ENCODE measurements at places on chromosomes 1 and 21.
A peak's percentile ranks its signal among the peaks of the same experiment; 100 is the strongest.

DNA sequence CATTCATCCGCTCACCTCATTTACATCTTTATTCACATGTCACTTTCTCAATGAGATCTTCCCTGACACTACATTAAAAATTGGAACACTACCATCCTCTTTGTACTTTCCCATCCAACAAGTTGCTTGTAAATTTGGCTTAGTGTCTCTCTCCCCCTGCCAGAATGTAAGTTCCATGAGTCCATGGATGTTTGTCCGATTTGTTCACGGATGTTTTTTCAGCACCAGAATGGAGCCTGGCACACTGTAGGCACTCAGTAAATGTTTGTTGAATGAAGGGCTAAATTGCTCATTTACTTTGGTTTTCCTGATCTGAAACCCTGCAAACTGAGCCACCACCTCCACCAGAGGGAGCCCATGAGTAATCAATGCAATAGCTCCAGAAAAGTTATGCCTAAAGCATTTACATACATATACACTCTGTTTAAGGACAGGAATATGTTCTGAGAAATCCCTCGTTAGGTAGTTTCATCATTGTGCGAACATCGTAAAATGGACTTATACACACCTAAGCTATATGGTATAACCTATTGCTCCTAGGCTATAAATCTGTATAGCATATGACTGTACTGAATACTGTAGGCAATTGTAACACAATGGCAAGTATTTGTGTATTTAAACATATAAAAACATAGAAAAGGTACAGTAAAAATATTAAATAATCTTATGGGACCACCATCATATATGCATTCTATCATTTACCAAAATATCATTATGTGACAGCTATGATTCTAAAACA is 2.8 kb upstream of the EYA3 start:
- DNase-seq = peak; percentile 76

- DNase-seq = no peak
Observed at GRCh38 chr1:230940848-230941247, 37.8 kb downstream of the TTC13 start.

DNA sequence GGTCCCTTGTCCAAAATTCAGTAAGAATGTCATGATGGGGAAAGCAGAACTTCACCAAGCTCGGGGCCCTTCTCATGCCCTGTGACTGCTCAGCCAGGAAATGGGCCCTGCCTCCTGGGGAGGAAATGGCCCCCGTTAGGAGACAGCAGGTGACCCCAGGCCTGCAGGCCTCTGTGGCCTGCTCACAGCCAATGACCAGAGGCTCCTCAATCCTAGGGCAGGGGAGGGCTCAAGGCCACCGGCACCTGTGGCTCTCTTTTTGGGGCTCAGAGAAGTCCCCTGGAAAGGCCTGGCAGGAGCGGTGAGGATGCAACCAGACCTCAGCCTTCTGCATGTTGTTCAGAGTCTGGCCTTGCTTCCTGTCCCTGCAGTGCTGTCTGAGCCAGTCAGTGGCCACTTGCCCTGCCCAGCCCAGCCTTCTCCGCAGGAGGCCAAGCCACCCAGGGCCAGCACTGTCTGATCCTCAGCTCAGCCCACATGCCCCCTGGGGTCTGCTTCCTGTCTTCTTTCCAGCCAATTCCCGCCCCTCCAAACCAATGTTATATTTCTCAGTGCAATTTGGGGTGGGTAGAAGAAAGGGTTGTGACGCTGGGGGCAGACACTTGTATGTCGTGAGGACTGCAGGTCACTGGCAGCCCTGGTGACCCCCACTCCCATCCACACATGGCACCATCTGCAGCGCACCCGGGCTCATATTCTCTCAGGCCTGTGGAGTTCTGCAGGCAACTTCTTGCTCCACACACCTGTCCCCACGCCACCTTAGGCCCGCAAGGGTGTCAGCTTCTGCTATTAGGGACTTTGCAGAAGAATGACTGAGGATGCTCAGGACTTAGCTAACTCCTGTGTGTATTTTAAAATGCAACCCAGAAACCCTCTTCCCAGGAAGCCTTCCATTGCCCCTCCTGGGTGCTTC is 83.6 kb downstream of the ITPKB start:
- DNase-seq = no peak

GRCh38 chr1:247373721-247374141 is 42.1 kb upstream of the ZNF496 start:
- peak; percentile 56 for DNase-seq

DNA sequence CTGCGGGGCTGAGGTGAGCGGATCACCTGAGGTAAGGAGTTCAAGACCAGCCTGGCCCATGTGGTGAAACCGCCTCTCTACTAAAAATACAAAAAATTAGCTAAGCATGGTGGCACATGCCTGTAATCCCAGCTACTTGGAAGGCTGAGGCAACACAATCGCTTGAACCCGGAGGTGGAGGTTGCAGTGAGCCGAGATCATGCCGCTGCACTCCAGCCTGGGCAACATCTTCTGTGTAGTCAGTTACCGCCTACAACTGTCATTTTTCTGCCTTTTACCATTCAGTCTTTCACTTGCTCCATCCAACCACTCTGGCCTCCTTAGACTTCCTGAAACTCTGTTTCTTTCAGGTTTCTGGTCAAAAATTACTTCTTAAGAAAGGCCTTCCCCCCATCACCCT is 2.2 kb downstream of the MYCBP start:
- no peak for DNase-seq

DNA sequence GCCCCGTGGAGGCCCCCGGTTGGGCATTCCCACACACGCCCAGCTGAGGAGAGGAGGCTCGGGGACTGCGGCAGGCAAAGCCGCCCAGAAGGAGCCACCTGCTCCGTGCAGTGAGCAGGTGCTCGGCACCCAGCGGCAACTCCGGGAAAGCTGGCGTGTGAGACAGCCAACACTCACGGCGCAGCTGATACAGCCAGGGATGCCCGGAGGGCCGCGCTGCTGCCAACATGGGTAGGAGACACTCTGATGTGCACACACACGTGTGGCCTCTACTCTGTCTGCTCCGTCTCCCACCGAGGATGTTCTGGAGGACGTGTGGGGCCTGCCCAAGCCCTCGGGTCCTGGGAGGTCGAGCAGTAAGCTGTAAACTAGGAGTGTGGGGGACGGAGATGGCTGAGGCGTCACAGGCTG is 12.9 kb downstream of the MORN1 start:
- no peak for DNase-seq

- DNase-seq = peak; percentile 57
Observed at GRCh38 chr1:184843732-184844495, 89.3 kb upstream of the EDEM3 start.

DNA sequence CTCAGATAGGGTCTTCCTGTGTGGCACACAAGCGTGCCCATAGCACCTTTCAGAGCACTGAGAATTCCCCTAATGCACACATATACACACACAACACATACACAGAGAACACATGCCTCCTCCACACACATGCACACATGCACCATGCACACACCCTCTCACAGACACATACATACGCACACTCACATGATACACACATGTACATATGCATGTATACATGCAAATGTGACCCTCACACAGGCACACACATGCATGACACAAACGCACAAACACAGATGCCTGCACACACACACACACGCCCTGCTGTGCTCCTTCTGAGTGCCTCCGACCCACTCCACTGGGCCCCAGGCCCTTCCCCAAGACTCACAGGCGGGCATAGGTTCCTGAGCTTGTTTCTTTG is 251.0 kb downstream of the PTPRU start:
- DNase-seq = no peak

DNA sequence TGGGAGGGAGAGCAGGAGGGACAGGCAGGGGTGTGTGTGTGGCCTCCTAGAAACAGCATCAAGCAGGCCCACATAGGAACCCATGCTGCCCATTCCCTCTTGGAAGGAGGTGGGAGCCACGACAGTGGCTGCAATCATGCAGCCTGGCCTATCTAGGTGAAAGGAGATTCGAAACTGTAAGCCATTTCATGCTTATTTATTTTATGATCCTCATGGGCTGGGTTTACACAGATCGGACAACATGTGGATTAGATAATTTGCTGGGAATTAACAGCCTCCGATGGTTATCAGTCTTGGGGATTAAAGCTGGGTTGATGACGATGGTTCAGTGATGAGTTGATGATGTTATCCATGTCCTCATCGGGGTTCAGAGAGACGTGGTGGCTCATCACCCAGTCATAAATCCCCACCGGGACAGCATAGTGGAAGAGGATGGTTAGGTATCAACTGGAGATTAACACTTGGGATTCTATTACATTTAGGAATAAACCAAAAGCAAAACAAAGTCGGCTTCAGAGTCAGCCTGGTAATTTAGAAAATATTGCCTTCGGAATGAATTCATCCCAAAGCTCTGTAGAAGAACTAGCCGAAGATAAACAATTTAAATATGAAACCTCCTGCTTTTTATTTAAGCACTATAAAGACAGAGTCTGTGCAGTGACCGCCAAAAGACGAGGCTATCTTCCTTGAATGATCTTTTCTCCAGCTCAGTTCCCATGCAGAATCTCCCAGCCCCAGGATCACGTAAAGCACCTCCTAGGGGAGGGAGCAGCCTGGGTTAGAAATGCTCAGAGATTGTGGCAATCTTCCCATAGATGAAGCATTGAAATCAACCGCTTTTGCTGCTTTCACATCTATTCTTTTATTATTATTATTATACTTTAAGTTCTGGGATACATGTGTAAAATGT is 252.8 kb downstream of the FOXD2 start:
- DNase-seq = no peak

DNA sequence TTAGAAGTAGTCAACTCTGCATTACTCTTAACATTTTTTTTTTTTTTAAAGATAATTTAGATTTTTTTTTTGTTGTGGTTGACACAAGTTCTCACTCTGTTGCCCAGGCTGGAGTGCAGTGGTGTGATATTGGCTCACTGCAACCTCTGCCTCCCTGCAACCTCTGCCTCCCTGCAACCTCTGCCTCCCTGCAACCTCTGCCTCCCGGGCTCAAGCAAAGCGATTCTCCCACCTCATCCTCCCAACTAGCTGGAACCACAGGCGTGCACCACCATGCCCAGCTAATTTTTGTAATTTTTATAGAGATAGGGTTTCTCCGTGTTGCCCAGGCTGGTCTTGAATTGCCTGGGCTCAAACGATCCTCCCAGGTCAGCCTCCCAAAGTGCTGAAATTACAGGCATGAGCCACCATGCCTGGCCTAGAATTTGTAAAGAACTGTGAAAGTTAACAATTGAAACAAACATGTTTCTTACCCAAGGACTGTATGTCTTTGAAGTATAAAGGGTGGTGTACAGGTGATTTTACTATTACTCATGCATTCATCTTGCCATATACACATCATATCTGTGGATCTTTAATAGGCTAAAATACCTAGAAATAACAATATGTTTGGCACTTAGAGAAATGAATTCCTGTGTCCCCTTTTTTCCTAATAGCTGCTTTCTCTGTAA is 114.7 kb downstream of the ATP5PO start:
- DNase-seq = no peak

GRCh38 chr1:96498744-96499340 is 222.7 kb upstream of the PTBP2 start:
- no peak for DNase-seq

- no peak for DNase-seq
Observed at GRCh38 chr1:14440731-14441130, 157.8 kb upstream of the KAZN start.

DNA sequence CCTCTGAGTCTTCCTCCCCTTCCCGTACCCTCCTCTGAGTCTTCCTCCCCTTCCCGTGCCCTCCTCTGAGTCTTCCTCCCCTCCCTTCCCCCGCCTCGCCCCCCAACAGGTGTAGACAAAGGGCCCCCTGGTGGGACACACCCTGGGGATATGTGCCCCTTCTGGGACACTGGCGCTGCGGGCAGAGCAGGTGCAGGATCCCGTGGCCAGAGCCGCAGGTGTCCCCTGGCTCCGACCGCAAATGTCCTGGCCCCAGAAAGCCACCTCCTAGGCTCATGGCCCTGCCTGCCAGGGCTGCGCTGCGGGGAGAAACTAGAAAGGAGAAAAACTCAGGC is 51.5 kb upstream of the ARHGEF16 start:
- DNase-seq = no peak

Measured in CD4-positive, alpha-beta T cell treated with Interleukin-6 at 100 ng/mL for 8 hours (primary cell).